LHCN-M2 (cell line): ENCODE measurements at places on chromosomes 2 and 18. TPM values are rescaled to one million over a fixed set of nuclear protein-coding genes. Genes with fewer than 3 reads are reported as not detected.

The CCDC74B gene
- total RNA-seq = 24.8 and 26.5 TPM in 2 replicates

The ABCG8 gene
- not detected in 2 replicates for total RNA-seq

The RGPD3 gene
- 0.11 and 0.13 TPM in 2 replicates for total RNA-seq

The ADCYAP1 gene
- not detected in 2 replicates for total RNA-seq

The LYPD1 gene
- not detected in 2 replicates for total RNA-seq

The ZNF385B gene
- 0.13 and 0.17 TPM in 2 replicates for total RNA-seq

The PROC gene
- total RNA-seq = not detected in 2 replicates

The TIA1 gene
- 64.1 and 76.2 TPM in 2 replicates for total RNA-seq

The DCC gene
- not detected in 2 replicates for total RNA-seq

The CCL20 gene
- total RNA-seq = 1.3 and 2.3 TPM in 2 replicates

The POTEC gene
- total RNA-seq = not detected in 2 replicates

The OR6B2 gene
- total RNA-seq = not detected in 2 replicates

The SERPINB7 gene
- 7.2 and 12.6 TPM in 2 replicates for total RNA-seq

The CENPA gene
- total RNA-seq = 22.1 and 29.9 TPM in 2 replicates

The HYCC2 gene
- total RNA-seq = 3.6 and 3.7 TPM in 2 replicates

The TNFRSF11A gene
- 0.06 TPM in 2 replicates for total RNA-seq

The NIF3L1 gene
- total RNA-seq = 34.5 and 38.3 TPM in 2 replicates

The PLEK gene
- not detected in 2 replicates for total RNA-seq

The CTAGE1 gene
- not detected in 2 replicates for total RNA-seq

The TUBA3E gene
- 0.29 TPM in 1 of 2 replicates, not detected in the other for total RNA-seq

The UGT1A5 gene
- not detected in 2 replicates for total RNA-seq

The SLC4A3 gene
- 2.8 and 2.9 TPM in 2 replicates for total RNA-seq

The UGT1A4 gene
- not detected in 2 replicates for total RNA-seq

The ACKR3 gene
- total RNA-seq = not detected in 2 replicates

The SLC19A3 gene
- total RNA-seq = 0.17 and 0.26 TPM in 2 replicates

The LINC00305 gene
- total RNA-seq = not detected in 2 replicates

The CCDC150 gene
- total RNA-seq = 10.2 and 11.3 TPM in 2 replicates

The TNS1 gene
- total RNA-seq = 47.8 and 53.4 TPM in 2 replicates

The RDH14 gene
- total RNA-seq = 45.4 and 47.1 TPM in 2 replicates

The CMPK2 gene
- total RNA-seq = not detected in 2 replicates

The ATG4B gene
- total RNA-seq = 68.9 and 99.8 TPM in 2 replicates

The ALLC gene
- total RNA-seq = not detected in 2 replicates

The KIAA2012 gene
- not detected in 2 replicates for total RNA-seq

The SLC14A1 gene
- 0.06 and 0.34 TPM in 2 replicates for total RNA-seq

The DNER gene
- total RNA-seq = 2.8 and 3.5 TPM in 2 replicates

The IL18R1 gene
- 0.06 TPM in 1 of 2 replicates, not detected in the other for total RNA-seq

The PPP4R1 gene
- total RNA-seq = 107 and 109 TPM in 2 replicates

The CSRNP3 gene
- total RNA-seq = 1.2 and 1.4 TPM in 2 replicates

The HOXD9 gene
- total RNA-seq = 0.06 TPM in 1 of 2 replicates, not detected in the other

The RTP5 gene
- not detected in 2 replicates for total RNA-seq

The KLHL30 gene
- 0.96 and 2.1 TPM in 2 replicates for total RNA-seq

The FAM237A gene
- total RNA-seq = not detected in 2 replicates

The THADA gene
- total RNA-seq = 16.4 and 20.2 TPM in 2 replicates

The CPS1 gene
- total RNA-seq = 30.8 and 36.4 TPM in 2 replicates

The BCL11A gene
- total RNA-seq = 0.11 and 0.13 TPM in 2 replicates

The PELI1 gene
- total RNA-seq = 2.8 and 4.5 TPM in 2 replicates

The BOK gene
- total RNA-seq = 67.3 and 69.6 TPM in 2 replicates

The DIS3L2 gene
- 12.5 and 19.9 TPM in 2 replicates for total RNA-seq

The IL37 gene
- total RNA-seq = 0.75 TPM in 1 of 2 replicates, not detected in the other

The MOGAT1 gene
- not detected in 2 replicates for total RNA-seq

The LYG2 gene
- not detected in 2 replicates for total RNA-seq

The GREB1 gene
- 0.38 and 0.57 TPM in 2 replicates for total RNA-seq

The TMEM247 gene
- total RNA-seq = not detected in 2 replicates

The EMILIN1 gene
- 6.1 and 11.0 TPM in 2 replicates for total RNA-seq

The C18orf54 gene
- 7.6 and 11.1 TPM in 2 replicates for total RNA-seq

The REG3A gene
- not detected in 2 replicates for total RNA-seq
